Suppressor macrophage treated with lipopolysaccharide for 1 hour (primary cell): ENCODE measurements at places on chromosomes 4 and X.

DNA sequence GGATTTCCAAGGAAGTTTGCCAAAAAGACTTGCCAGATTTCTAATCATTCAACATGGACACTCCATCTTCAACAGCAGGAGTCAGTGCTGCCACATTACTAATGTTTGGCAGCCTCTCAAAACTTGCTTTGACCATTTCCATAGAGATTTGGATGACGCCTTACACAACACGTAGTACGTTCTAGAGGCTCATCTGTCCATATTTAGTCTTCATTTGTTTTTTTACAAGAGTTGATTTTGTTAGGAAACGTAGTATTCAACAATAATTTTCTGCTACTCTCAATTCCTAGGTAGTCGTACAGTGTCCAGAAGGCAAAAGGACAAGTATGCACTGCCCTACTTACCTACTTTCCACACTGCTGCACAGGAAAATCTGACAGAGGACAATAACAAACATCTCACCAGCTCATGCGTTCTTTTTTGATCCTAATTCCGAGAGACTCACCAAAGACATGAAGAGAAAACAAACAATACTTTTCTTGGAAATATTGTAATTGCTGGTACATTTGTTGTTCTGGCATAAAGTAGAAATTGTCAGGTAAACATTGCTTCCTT, 117.3 kb downstream of the SNCA start:
- DNase-seq: no peak

DNA sequence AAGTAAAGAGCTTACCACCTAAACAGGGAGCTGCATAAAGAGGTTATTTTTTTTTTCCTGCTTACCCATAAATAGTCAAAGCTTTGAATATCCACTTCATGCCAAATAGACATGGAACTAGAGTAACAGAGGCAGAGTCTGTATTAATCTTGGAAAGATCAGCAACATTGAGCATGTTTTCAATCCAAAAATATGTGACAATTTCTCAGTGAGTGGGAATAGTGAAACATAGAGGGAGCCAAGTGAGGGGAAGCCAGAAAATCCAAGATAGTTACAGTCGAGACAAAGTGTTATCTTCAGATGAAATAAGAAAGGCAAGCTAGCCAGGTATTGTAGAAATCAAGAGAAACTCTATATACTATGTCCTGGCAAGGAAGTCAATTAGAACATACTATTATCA, 122.3 kb upstream of the TACR3 start:
- no peak for DNase-seq

- no peak for DNase-seq
These were observed 166.8 kb downstream of the BTC start for GRCh38 chr4:74627504-74627903.

DNA sequence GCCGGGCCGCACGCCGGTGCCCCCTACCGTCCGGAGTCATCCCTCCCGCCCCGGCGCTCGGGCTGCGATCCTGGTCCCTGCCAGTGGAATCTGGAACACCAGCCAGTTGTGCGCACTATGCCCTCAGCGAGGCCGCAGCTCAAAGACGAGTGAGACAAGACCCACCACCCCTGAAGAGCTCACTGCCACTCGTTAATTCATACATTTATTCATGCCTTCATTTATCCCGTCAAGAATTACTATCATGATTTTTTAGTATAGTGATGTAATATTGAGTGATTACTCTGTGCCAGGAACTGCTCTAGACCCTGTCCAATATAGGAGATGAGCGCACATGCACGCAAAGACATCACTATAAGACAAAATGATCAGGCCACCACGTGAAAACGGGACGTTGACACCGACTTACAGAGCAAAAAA, 247 bp upstream of the PPA2 start:
- peak; percentile 94 for DNase-seq

- DNase-seq: no peak
These were observed 33.0 kb upstream of the FRAS1 start for GRCh38 chr4:78024085-78024484.

DNA sequence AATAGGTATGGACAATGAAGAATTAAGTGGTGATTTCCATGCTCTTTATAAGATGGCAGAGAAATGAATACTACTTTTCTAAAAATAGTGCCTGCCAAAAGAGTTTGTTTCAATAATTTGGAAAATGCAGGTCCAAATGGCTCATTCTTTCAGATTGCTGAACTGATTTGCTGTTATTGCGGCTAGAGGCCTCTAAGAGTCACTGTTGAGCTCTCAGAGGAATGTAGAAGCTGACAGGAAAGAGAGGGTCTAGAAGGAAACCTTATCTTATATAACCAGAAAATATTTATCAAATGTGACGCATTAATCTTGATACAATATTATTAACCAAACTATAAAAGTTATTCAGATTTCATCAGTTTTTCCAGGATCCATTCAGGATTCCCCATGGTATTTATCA, 65.7 kb upstream of the PAGE1 start:
- peak; percentile 34 for DNase-seq

GRCh38 chr4:120916937-120917336, 5.6 kb downstream of the PRDM5 start:
- no peak for DNase-seq

DNA sequence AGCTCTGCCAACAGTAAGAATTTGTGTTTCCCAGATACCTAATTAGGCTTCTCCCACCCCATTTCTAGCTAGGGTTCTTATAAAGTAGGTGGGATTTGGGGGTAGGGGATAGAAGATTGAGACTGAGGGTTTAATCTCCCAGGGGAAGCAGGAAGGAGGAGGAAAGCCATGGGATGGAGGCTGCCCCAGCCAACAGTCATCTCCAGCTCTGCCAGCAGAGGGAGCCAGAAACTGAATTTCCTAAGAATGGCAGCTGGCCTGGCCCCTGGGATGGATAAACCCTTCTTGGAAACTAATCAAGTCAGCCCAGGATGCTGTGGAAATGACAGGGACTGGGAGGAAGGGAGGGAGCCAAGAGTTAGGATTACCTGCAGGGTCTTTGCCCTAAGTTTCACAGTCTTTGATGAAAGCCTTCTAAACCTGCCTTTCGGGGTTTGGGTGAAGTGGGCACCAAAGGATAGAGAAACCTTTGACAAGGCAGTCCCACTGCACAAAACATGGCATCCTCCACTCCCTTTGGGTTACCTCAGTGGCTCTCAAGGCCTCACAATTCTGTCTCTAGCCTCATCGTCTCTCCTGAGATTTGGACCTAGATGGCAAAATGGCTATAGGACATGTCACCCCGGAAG, 6.7 kb upstream of the ERCC6L start:
- peak; percentile 54 for DNase-seq

DNA sequence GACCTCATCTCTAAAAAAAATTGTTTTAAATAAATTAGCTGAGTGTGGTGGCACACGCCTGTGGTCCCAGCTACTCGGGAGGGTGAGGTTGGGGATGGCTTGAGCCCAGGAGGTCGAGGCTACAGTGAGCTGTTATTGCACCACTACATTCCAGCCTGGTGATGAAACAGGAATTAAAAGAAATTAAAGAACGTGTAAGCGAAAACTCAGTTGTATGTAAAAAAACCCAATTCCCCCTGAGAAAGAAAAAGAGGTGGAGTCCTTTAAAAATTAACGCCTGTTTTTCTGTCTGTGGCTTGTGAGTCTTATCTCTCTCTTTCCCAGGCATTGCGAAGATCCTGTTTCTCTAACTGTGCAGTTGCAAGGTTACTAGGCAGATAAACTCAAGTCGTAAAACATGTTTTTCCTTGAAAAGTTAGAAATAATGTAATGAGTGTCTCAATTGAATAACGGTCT, 22.1 kb downstream of the EPGN start:
- no peak for DNase-seq

DNA sequence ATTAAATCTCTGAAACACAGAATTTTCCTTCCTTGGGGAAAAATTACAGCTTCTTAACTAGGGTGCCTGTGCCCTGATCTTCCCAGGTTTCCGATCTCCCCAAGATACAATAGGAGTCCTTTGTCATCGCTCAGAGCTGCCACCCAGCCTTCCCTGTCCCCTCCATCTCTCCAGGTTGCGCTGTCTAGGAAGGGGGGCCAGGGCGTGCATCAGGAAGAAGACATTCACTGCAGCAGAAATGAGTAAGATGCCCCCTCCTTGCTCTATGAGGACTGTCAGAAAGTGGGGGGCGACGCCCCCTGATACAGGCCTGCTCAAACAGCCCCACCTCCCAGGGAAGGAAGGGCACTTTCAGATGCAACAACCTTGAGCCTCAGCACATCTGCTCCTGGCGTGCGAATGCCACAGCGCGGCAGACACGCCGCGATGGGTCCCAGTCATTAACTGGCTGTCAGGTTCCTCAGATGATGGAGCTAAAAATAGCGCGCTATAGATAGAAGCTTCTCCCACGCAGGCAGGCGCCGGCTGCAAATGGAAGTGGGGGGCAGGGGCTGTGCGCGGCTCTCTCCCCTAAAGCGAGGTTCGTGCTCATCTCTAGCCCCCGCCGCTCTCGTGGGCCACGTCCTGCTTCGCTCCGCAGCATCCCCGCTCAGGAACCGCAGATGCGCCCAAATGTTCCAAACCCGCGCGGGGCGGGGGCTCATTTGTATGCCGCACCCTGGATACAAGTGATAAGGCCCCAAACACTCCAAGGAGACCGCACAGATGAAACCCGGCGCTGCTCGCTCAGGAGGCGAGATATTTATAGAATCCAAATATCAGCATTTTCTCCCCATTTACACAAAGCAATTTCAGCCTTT, 57.6 kb upstream of the LGI2 start:
- DNase-seq: peak; percentile 50

GRCh38 chr4:24105327-24106038, 215.6 kb upstream of the PPARGC1A start:
- no peak for DNase-seq

GRCh38 chrX:152635941-152636340, 1.8 kb upstream of the GABRQ start:
- peak; percentile 8 for DNase-seq

DNA sequence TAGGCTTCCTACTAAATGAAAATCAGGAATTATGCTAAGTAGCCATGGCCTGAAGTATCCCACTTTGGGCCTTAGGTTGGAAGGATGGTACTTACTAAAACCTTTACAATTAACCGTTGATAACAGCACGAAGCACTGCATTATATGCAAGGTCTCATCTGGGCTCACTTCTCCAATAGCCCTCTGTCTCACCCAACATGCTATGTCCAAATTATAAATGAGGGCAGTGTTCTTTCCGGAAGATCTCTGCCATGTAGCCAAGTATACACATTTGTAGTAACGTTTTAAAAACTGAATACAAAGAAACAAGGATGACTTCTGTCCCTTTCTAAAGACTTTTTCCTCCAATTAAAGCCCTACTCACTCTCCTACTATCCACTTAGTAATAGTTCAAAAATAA, 51.6 kb downstream of the SCFD2 start:
- DNase-seq: no peak

GRCh38 chrX:49762175-49762720, 66.5 kb upstream of the PAGE1 start:
- DNase-seq: no peak

GRCh38 chr4:48184882-48185281, 50.8 kb upstream of the TXK start:
- no peak for DNase-seq

DNA sequence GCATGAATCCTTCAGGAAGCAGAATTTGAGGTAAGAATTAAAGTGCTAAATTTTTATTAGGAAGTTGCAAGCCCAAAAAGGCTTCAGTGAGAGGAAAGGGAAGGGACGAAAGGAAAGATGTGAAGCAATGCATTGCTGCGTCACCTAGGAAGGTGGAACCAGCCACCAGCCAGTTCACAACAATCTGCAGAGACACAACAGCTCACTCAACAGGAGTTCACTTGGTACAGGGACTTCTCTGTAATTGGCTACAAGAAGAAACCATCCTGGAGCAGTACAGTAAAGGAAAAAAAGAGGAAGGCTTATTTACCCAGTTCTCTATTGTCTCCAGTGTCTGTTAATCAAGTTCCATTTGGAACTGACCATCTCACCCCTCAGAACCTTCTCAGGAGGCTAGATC, 157.6 kb downstream of the HNRNPD start:
- peak; percentile 39 for DNase-seq

- DNase-seq: no peak
These were observed 16.2 kb downstream of the LRIT3 start for GRCh38 chr4:109864134-109864533.

- no peak for DNase-seq
These were observed 25.7 kb upstream of the CXCL8 start for GRCh38 chr4:73714647-73715046.

DNA sequence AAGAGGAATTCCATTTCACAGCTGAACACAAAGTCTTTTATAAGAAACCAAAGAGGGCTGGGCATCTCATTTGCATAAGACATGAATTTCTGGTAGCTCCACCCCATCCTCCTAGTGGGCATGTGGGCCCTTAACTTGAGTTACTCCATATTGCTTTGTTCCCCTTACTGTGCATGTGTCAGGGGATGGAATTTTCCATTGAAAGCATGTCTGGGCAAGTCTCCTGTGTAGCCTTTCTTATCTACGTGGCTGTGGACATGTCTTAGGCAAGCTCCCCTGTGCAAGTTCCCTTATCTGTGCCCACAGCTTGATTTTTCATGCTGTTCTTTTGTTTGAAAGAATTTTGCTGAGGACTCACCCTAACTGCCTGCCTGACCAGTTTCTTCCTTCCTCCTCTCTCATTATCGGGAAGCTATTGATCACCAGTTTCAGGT, 123.5 kb upstream of the JADE1 start:
- DNase-seq: no peak

GRCh38 chr4:52107745-52108144, 56.6 kb downstream of the SPATA18 start:
- DNase-seq: no peak

DNA sequence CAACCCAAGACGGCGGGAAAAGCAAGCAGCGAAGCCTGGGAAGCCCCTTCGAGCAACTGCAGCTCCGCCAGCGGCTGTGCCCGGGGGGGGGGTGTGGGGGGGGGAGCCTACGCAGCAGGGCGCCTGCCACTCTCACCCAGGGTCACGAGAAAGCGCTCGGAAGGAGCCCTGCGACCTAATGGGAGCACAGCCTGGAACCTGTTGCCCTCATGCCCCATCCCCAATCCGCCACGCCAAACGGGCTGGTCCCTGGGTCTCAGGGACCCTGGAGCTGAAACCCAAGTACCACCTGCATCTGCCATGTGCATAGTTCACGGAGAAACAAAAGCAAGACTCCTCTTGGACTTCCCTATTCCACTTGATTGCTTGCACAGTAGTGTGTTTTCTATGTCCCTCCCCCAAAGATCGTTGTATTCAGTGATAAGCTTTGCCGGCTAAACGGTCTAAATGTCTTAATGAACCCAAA, 359 bp upstream of the GAB3 start:
- no peak for DNase-seq

- DNase-seq: no peak
These were observed 147.1 kb downstream of the CPEB2 start for GRCh38 chr4:15149234-15149838.

- no peak for DNase-seq
These were observed 25.6 kb upstream of the DAPP1 start for GRCh38 chr4:99790796-99791617.

DNA sequence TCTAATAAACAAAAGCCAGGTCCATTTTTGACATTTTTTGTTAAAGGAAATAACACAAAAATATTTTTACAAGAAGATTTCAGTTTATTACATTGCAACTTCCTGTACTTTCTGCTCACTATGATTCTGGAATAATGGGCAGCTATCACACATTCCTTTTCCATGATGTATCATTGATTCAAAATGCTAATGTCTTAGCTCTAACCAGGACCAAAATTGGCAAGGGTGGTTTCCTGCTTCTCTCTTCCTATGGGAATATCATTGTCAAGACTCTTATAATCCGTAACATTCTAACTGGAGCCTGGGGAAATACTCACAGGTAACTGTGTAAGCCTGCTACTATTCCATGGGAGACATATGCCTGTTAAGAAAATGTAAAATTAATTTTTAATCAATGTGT, 218.6 kb downstream of the DCAF12L2 start:
- no peak for DNase-seq
